ENCODE measurements at places on chromosomes 11 and 22.

DNA sequence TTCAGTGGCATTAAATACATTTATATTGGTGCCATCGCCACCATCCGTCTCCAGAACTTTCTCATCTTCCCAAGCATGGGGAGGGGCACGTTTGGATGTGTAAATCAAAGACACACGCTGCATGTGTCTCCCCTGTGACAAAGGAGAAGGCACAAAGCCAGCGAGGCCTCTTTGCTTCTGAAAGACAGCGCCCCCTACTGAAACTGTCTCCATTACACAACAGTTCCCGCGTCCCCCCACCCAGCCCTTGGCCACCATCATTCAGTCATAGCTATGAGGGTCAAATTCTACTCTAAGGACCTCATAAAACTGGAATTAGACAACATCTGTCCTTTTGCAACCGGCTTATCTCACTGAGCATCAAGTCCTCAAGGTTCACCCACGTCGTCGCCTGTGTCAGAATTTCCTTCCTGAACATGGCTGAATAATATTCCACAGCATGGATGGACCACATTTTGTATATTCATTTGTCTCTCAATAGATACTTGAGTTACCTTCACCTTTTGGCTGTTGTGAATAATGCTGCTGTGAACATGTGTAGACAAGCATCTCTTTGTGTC, 64.8 kb downstream of the IGF2 start:
- H3K4me3 ChIP-seq = no peak overlapping the region
- H3K27ac ChIP-seq = no peak overlapping the region
- no peaks in the 10 kb centered on the region for H3K36me3 ChIP-seq
- peaks cover 10% of the 10 kb centered on the region for H3K4me1 ChIP-seq

- H3K4me3 ChIP-seq = peak overlapping the region; percentile 80
- no peaks in the 10 kb centered on the region for H3K27me3 ChIP-seq
These were observed 13.0 kb upstream of the CXCR5 start for GRCh38 chr11:118870396-118871343.

DNA sequence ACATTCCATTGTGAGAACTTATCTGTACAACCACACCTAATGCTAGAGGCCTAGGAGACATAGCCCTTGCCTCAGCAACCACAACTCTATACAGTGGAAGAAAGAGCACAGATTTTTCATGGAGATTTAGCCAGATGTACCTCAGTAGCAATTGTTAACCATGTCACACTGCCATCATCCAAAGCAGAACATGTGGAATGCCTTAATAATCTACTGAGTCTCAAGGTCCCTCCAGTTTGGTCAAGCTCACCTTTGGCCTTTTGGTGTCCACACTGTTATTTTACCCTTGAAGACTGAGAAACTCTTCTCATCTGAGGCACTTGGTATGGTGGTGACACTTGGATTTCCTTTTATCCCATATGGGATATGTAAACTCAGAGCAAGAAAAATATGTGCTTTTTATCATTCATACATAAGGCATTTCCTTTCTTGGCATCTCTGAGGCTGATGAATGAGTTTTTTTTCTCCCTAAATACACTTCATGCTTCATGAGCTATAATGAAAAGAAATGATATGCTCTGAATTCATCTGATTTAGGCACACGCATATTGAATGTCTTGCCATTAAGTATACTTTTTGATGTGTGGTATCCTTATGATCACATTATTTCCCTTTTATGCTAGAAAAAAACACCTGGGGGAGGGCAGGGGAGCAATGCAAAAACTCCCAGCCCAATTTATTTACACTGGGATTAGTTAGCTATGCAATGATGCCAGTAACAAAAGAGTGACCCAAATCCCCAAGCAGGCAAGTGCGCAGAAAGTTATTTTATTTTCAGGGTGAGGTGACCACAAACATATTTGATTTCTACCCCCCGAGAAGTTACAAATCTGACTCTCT, 63.3 kb upstream of the ME3 start:
- H3K27me3 ChIP-seq = no peaks in the 10 kb centered on the region
- H3K4me3 ChIP-seq = no peak overlapping the region
- no peaks in the 10 kb centered on the region for H3K4me1 ChIP-seq

GRCh38 chr11:63667995-63668795, 3.0 kb downstream of the ATL3 start:
- peak overlapping the region; percentile 30 for H3K27ac ChIP-seq
- peaks cover 40% of the 10 kb centered on the region for H3K4me1 ChIP-seq
- no peak for DNase-seq
- no peaks in the 10 kb centered on the region for H3K27me3 ChIP-seq
- no peak overlapping the region for H3K4me3 ChIP-seq

DNA sequence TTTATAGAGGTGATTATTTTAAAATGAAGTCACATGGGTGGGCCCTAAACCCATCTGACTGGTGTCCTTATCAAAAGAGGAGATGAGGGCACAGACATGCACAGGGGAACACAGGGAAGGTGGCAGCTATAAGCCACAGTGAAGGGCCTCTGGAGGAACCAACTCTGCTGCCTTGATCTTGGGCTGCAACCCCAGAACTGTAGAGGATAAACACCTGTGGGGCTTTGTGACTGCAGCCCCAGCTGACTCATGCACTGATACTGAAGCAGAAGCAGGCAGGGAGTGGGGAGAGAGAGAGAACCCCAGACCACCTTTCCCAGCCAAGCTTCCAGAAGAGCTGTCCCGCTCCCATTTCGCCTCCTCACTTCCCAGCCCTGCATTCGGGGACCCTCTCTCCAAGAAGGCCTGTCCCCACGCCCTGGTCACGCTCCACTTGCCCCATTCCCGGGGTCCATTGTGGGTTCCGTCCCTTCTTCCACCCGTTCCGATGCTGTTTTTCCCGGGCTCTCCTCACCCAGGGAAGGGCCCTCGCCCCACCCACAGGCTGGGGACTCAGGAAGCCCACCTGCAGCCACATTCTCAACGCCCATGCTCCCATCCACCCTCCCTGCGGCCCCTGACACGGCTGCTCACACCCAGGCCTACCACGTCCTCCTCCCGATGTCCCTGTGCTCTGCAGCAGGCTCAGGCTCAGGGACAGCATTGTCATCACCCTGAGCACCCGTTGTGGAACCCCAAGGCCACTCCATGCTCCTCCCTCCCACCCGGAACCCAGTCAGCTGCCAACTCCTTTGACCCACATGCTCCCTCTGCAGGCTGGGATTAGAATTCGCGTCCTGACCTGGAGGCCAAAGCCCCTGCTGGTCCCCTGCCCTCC, 90.8 kb upstream of the SHANK2 start:
- H3K27me3 ChIP-seq = peaks cover 3% of the 10 kb centered on the region
- H3K4me3 ChIP-seq = no peak overlapping the region
- no peak overlapping the region for H3K27ac ChIP-seq
- no peaks in the 10 kb centered on the region for H3K4me1 ChIP-seq
- H3K36me3 ChIP-seq = no peaks in the 10 kb centered on the region

- no peaks in the 10 kb centered on the region for H3K36me3 ChIP-seq
- no peaks in the 10 kb centered on the region for H3K4me1 ChIP-seq
- DNase-seq = peak; percentile 32
- H3K27ac ChIP-seq = no peak overlapping the region
- H3K4me3 ChIP-seq = no peak overlapping the region
These were observed 22.3 kb downstream of the SLN start for GRCh38 chr11:107689317-107690202.

GRCh38 chr11:65952052-65952521, 6.8 kb downstream of the TSGA10IP start:
- no peak overlapping the region for H3K4me3 ChIP-seq
- DNase-seq = no peak
- H3K36me3 ChIP-seq = no peaks in the 10 kb centered on the region
- H3K27ac ChIP-seq = no peak overlapping the region

DNA sequence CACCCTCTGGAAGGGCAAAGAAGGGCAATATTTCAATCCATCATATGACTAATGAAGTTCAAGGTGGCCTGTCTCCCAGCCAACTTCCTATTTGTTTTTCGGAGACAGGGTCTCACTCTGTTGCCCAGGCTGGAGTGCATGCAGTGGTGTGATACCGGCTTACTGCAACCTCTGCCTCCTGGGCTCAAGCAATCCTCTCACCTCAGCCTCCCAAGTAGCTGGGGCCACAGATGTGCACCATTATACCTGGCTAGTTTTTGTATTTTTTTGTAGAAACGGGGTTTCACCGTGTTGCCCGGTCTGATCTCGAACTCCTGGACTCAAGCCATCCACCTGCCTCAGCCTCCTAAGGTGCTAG, 13.4 kb downstream of the ABTB2 start:
- no peak overlapping the region for H3K27ac ChIP-seq
- no peaks in the 10 kb centered on the region for H3K4me1 ChIP-seq
- peaks cover 2% of the 10 kb centered on the region for H3K27me3 ChIP-seq
- no peak overlapping the region for H3K4me3 ChIP-seq

GRCh38 chr11:120139316-120140069, 1.6 kb upstream of the TRIM29 start:
- H3K27me3 ChIP-seq = peaks cover 16% of the 10 kb centered on the region
- H3K27ac ChIP-seq = no peak overlapping the region
- no peak for DNase-seq
- no peaks in the 10 kb centered on the region for H3K4me1 ChIP-seq
- H3K4me3 ChIP-seq = no peak overlapping the region

GRCh38 chr11:2265854-2266585, 4.4 kb downstream of the ASCL2 start:
- H3K36me3 ChIP-seq = no peaks in the 10 kb centered on the region
- H3K4me1 ChIP-seq = peaks cover 24% of the 10 kb centered on the region
- peak overlapping the region; percentile 72 for H3K27ac ChIP-seq
- peak overlapping the region; percentile 40 for H3K4me3 ChIP-seq
- no peak for DNase-seq

DNA sequence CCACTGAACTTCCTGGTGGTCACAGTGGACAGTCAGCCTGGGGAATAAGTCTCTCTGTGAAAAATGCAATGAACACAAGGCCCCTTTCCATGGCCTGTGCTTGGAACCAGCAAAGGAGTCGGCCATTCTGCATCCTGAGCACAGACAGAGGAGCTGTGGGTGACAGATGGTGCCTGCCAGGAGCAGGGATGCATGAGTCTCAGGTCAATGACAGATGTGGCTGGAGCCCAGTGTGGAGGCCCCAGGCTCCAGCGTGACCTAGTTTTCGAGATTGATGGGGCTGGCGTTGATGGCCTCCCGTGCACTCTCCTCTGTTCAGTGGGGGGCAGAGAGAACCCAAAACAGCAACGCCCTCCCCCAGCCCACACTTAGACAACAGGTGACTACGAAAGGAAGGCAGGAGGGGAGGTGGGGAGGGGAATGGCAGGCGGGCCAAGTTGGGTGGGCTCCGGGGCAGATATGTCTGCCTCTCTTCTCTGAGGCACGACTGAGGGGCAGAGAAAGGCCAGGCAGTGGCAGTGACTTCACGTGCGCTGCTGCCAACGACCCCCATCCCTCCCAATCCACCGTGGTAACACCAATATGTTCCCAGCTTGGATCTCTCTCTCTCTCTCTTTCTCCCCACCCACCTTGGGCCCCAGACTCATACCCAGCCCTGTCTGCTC, 34.4 kb upstream of the CD5 start:
- H3K27me3 ChIP-seq = no peaks in the 10 kb centered on the region
- peaks cover 90% of the 10 kb centered on the region for H3K4me1 ChIP-seq
- H3K4me3 ChIP-seq = no peak overlapping the region
- H3K27ac ChIP-seq = peak overlapping the region; percentile 28
- H3K36me3 ChIP-seq = peaks cover 89% of the 10 kb centered on the region

GRCh38 chr22:27668828-27669797, 132.4 kb downstream of the MN1 start:
- H3K4me1 ChIP-seq = no peaks in the 10 kb centered on the region
- no peak overlapping the region for H3K4me3 ChIP-seq
- peaks cover 34% of the 10 kb centered on the region for H3K27me3 ChIP-seq
- no peak overlapping the region for H3K27ac ChIP-seq

DNA sequence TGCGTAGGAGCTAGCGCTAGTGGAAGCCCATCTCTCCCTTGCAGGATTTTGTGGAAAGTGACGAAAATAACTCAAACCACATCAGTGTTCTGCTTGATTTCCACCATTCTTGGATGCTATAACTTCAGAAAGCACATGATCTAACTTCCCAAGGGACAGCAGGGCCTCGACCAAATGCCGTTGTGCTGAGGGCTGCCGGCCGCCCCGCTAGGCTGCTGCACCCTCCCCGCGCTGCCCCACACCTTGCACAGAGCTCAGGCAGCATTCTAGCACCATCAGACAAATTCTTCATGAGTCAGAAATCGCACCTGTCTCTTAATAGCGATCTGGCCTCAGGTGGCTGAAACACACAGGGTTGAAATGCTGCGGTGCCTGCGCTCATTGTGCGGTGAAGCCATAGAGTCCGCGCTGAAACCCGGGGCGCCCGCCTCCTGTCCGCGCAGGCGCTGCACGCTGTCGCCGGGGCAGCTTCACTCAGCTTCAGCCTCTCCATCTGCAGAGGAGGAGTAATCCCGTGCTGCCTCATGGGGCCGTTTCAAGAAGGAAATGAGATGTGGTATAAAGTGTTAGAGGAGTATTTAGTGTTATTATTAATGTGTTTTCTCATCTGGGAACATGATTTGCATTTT, 59.2 kb upstream of the B3GAT1 start:
- H3K4me1 ChIP-seq = no peaks in the 10 kb centered on the region
- no peak for DNase-seq
- H3K27me3 ChIP-seq = peaks cover 22% of the 10 kb centered on the region
- H3K4me3 ChIP-seq = peak overlapping the region; percentile 35
- no peak overlapping the region for H3K27ac ChIP-seq

DNA sequence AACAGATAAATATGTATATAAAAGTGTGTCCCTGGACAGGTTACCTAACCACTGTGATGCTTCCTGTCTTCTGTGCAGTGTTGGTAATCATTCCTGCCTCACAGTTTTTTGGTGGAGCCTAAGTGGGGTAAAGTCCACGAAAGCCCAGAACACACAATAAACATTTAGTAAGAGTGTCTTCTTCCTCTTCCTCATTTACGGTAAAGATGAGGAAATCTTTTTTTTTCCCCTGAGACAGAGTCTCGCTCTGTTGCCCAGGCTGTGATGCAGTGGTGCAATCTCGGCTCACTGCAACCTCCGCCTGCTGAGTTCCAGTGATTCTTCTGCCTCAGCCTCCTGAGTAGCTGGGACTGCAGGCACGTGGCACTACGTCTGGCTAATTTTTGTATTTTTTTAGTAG, 117.1 kb downstream of the LDLRAD3 start:
- no peak overlapping the region for H3K4me3 ChIP-seq
- no peak overlapping the region for H3K27ac ChIP-seq
- H3K36me3 ChIP-seq = no peaks in the 10 kb centered on the region

- no peaks in the 10 kb centered on the region for H3K36me3 ChIP-seq
- peaks cover 3% of the 10 kb centered on the region for H3K27me3 ChIP-seq
- no peak overlapping the region for H3K27ac ChIP-seq
- no peak for DNase-seq
- no peaks in the 10 kb centered on the region for H3K4me1 ChIP-seq
These were observed 89.4 kb downstream of the PKNOX2 start for GRCh38 chr11:125253795-125254525.

DNA sequence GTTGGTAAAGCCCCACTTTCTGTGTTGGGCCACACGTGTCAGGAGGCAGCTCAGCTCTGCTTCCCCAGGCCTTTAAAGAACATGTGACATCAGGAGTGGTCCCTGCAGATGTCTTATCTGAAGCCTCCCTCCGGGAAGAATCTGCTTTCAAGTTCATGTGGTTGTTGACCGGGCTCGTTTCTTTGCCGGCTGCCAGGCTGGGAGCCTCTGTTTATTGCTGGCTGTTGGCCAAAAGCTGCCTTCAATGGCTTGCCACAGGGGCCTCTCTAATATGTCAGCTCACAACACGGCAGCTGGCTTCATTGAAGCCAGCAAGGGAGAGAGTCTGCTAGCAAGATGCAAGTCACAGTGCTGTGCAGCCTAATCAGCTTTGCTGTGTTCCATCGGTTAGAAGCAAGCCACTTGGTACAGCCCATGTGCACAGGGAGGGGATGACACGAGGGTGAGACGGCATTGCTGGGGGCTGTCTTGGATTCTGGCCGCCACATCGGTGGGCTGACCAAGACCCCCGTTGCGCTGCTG, 14.6 kb downstream of the MRGPRF start:
- no peaks in the 10 kb centered on the region for H3K4me1 ChIP-seq
- no peak overlapping the region for H3K27ac ChIP-seq
- no peak for DNase-seq
- H3K4me3 ChIP-seq = no peak overlapping the region

All from activated naive CD8-positive, alpha-beta T cell treated with anti-CD3 and anti-CD28 coated beads for 36 hours (primary cell).